MM.1S (cell line): ENCODE measurements at places on chromosomes 7 and 10.

DNA sequence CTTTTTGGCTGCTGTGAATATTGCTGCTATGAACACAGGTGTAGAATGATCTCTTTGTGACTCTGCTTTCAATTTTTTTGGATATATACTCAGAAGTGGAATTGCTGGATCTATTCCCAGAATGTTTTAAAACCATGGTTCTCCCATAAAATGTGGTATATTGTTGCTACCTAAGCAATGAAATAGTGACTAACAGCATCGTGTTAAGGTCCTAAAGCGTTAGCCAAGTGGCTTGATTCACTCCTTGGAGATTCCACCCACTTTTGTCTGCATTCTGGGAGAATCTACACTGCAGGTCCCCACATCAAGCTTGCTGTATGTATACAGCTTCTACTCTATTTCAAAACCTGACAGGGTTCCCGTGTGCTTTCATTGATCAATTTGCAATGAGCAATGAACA, 105.6 kb downstream of the CDK6 start:
- no peak for DNase-seq
- no peak overlapping the region for H3K4me3 ChIP-seq
- H3K27ac ChIP-seq: no peak overlapping the region; the same call in 1 of the 2 replicates
- no peaks in the 10 kb centered on the region for H3K27me3 ChIP-seq
- H3K4me1 ChIP-seq: peaks cover 37% of the 10 kb centered on the region
- no peaks in the 10 kb centered on the region for H3K36me3 ChIP-seq

- no peak overlapping the region for H3K27ac ChIP-seq
- H3K4me1 ChIP-seq: no peaks in the 10 kb centered on the region
- no peaks in the 10 kb centered on the region for H3K27me3 ChIP-seq
These were observed 164.7 kb upstream of the HPS1 start for GRCh38 chr10:98611436-98611835.

- no peak overlapping the region for H3K4me3 ChIP-seq
- H3K27ac ChIP-seq: no peak overlapping the region
- H3K4me1 ChIP-seq: peaks cover 9% of the 10 kb centered on the region; the same call in 1 of the 2 replicates
- H3K27me3 ChIP-seq: no peaks in the 10 kb centered on the region
These were observed 330.6 kb downstream of the CCSER2 start for GRCh38 chr10:84659027-84659426.

GRCh38 chr10:1860351-1860750, 123.0 kb upstream of the ADARB2 start:
- H3K27ac ChIP-seq: no peak overlapping the region
- no peaks in the 10 kb centered on the region for H3K4me1 ChIP-seq
- DNase-seq: no peak
- H3K36me3 ChIP-seq: no peaks in the 10 kb centered on the region
- H3K27me3 ChIP-seq: no peaks in the 10 kb centered on the region

GRCh38 chr10:34809796-34810195, 5.3 kb downstream of the PARD3 start:
- H3K4me1 ChIP-seq: peaks cover 25% of the 10 kb centered on the region
- no peaks in the 10 kb centered on the region for H3K27me3 ChIP-seq
- peak overlapping the region; percentile 58; the same call in 1 of the 2 replicates for H3K27ac ChIP-seq
- H3K36me3 ChIP-seq: no peaks in the 10 kb centered on the region

DNA sequence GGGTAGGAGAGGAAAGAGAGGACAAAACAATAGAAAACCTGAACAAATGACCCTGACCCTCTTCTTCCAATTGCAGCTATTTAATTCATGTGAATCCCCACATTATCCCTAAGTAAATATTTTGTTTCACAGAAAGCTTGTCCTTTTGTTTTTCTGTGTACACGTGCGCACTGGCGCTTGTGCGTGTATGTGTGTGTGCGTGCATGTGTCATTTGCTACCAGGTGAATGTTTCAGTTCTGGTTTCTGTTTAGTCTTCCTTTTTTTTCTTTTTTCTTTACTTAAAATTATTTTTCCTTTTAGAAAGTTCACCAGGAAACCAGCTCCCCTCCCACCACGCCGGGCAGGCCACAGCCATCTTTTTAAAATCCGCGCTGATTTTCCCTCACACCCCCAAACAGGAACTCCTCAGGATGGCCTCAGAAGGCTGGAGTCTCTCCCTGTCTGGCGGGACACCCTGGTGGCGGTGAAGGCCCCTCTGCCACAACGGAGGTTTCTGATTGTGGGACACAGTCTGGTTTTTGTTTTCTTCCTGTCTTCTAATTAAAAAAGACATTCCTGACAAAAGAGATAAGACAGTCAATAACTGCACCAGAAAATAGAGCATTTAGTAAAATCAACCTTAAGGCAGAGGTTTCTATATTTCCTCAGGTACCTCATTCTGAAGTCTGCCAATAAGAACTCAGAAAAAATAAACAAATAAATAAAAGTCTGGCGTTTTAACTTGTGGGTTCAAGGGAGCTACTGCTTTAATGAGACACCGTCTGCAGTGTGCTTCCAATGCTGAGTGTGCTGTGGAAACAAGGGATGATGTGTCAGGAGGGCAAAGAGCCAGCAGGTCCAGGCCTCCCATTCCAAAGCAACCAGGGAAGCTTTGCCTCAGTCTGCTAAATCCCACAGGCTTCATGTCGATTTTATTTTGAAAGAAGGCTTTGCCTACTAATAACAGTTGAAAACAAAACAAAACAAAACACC, 17.4 kb downstream of the IRF5 start:
- peak overlapping the region; percentile 92 for H3K27ac ChIP-seq
- no peaks in the 10 kb centered on the region for H3K27me3 ChIP-seq
- H3K4me1 ChIP-seq: peaks cover 37% of the 10 kb centered on the region
- H3K36me3 ChIP-seq: peaks cover 8% of the 10 kb centered on the region; the same call in 1 of the 2 replicates
- DNase-seq: peak; percentile 86
- H3K4me3 ChIP-seq: peak overlapping the region; percentile 51

- no peak overlapping the region for H3K4me3 ChIP-seq
- peaks cover 30% of the 10 kb centered on the region for H3K4me1 ChIP-seq
- no peaks in the 10 kb centered on the region for H3K36me3 ChIP-seq
- DNase-seq: peak; percentile 88
These were observed 118.3 kb downstream of the CCDC71L start for GRCh38 chr7:106542550-106543220.

GRCh38 chr7:130904792-130905191, 170.8 kb upstream of the KLF14 start:
- DNase-seq: no peak
- no peak overlapping the region for H3K27ac ChIP-seq
- no peaks in the 10 kb centered on the region; the same call in 1 of the 2 replicates for H3K36me3 ChIP-seq

- no peak overlapping the region for H3K4me3 ChIP-seq
- H3K4me1 ChIP-seq: no peaks in the 10 kb centered on the region
- H3K27me3 ChIP-seq: no peaks in the 10 kb centered on the region
- no peaks in the 10 kb centered on the region for H3K36me3 ChIP-seq
These were observed 18.2 kb downstream of the DNAJC12 start for GRCh38 chr10:67819768-67820204.

GRCh38 chr7:6725003-6725402, 18.3 kb upstream of the ZNF12 start:
- peak overlapping the region; percentile 41; the same call in 1 of the 2 replicates for H3K27ac ChIP-seq
- no peaks in the 10 kb centered on the region for H3K36me3 ChIP-seq

GRCh38 chr7:125934955-125935354, 1005.3 kb upstream of the POT1 start:
- DNase-seq: no peak
- no peak overlapping the region for H3K27ac ChIP-seq
- no peaks in the 10 kb centered on the region for H3K4me1 ChIP-seq
- H3K4me3 ChIP-seq: no peak overlapping the region

GRCh38 chr7:11650500-11650899, 181.5 kb downstream of the THSD7A start:
- no peaks in the 10 kb centered on the region for H3K27me3 ChIP-seq
- H3K4me3 ChIP-seq: no peak overlapping the region
- H3K36me3 ChIP-seq: no peaks in the 10 kb centered on the region
- no peaks in the 10 kb centered on the region for H3K4me1 ChIP-seq

DNA sequence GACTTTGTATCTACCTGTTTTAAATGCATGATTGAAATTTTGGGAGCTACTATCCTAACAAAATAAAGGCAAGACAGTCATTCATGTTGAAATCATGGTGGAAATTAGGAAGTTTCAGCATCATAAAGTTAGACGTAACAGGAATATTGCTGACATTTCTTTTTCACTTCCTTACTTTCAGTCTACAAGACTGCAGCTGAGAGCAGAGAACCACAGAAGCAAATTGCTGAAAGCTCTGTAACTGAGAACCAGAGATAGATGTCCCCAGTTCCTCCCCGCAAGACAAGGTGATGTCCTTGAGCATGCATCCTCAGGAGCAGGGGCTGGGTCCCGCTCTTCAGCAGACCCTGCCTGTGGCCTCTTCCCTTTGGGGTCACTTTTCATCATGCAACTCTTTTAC, 466.3 kb upstream of the POM121L12 start:
- no peaks in the 10 kb centered on the region for H3K27me3 ChIP-seq
- DNase-seq: peak; percentile 78
- H3K36me3 ChIP-seq: no peaks in the 10 kb centered on the region
- peaks cover 24% of the 10 kb centered on the region for H3K4me1 ChIP-seq

GRCh38 chr7:135210888-135211178, 493 bp downstream of the WDR91 start:
- peak overlapping the region; percentile 32; the same call in 1 of the 2 replicates for H3K27ac ChIP-seq
- H3K36me3 ChIP-seq: no peaks in the 10 kb centered on the region
- H3K27me3 ChIP-seq: no peaks in the 10 kb centered on the region
- DNase-seq: peak; percentile 34

DNA sequence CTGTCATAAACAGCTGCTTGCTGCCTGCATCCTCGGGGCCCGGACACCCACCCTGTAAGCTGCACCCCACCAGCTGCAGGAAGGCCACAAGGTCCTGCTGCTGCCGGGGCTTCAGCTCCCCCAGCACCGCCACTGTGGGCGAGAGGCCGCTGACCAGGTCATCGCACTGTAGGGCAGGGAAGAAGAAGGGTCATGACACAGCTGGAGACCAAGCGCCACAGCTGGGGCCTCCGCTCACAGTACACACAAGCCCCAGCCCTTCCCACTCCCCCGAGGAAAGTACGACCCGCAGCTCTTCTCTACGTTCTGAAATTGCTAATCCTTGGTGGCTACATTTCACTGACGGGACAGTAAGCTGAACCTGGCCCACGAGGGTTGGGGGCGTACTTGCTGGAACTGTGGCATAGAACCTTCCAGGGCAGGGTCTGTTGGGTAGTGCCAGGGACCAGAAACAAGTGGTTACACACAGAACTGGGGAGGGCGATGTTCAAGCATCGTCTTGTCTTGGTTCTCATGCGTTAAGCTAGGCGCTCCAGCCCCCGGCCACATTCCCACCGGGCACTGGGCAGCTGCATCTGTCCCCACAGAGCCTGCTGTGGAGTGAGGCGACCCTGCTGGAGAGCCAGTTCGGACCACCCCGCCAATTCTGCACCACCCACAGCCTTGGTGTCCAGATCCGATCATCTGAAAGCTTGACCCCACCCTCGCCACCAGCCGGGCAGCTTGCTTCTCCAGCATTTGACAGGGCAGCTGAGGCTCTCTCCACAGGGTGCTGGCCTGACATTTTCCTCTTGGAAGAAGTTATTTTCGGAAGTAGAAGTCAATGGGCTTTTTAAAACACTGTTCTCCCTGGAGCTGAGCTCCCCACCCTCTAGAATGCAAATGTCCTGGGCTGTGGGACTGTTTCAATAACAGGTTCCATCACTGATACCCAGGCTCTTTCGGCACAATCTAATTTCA, 50.8 kb downstream of the GSDME start:
- H3K4me1 ChIP-seq: no peaks in the 10 kb centered on the region
- H3K27ac ChIP-seq: no peak overlapping the region
- no peaks in the 10 kb centered on the region for H3K36me3 ChIP-seq
- no peak for DNase-seq
- H3K27me3 ChIP-seq: no peaks in the 10 kb centered on the region
- H3K4me3 ChIP-seq: no peak overlapping the region

- H3K4me3 ChIP-seq: no peak overlapping the region
- H3K4me1 ChIP-seq: no peaks in the 10 kb centered on the region
- no peaks in the 10 kb centered on the region for H3K27me3 ChIP-seq
These were observed 417.9 kb upstream of the KLF6 start for GRCh38 chr10:4202938-4203337.

GRCh38 chr7:106959753-106960152, 84.8 kb upstream of the PRKAR2B start:
- H3K36me3 ChIP-seq: no peaks in the 10 kb centered on the region
- H3K27me3 ChIP-seq: no peaks in the 10 kb centered on the region
- no peaks in the 10 kb centered on the region for H3K4me1 ChIP-seq
- no peak overlapping the region for H3K27ac ChIP-seq

GRCh38 chr7:51009716-51010496, 227.2 kb upstream of the GRB10 start:
- no peak for DNase-seq
- H3K27ac ChIP-seq: no peak overlapping the region
- H3K4me3 ChIP-seq: no peak overlapping the region

DNA sequence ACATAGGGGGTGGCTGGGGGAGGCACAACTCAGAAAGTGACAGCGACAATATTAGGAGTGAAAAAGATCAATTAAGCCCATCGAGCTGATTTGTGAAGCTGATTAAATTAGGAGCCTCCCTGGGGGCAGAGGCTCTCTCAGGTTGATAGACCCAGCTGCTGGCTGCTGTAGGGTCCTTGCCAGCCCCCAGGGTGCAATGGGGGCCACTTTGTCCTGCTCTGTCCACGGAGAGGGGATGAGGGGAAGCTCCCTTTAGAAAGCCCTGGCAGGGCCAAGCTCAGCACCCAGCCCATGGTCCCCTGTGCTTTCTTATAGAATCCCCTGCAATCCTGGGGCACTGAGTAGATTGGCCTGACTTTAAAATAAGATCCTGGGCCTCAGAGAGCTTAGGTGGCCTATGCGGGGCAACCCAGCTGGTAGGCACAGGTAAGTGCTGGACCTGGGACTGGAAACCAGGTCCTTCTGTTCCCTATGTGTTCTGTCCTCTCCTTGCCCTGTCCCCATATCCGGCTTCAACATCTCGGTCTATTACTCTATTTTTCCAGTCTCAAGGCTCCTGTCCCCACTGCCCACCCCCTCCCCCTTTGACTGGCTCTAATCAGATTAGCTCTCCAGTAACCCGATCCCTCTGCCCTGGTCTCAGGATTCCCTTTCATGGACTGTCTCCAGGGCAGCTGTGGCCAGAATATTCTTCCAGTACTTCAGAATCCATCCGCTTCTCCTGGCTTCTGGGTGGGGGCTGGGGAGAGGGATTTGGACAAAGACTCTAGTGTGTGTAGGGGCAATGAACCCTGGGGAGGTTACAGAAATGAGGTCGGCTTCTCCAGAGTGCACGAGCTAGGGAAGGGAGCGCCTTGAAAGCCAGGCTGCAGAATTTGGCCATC, 259.6 kb downstream of the RPS24 start:
- H3K4me3 ChIP-seq: no peak overlapping the region
- H3K36me3 ChIP-seq: no peaks in the 10 kb centered on the region
- no peaks in the 10 kb centered on the region for H3K27me3 ChIP-seq
- no peak overlapping the region for H3K27ac ChIP-seq

DNA sequence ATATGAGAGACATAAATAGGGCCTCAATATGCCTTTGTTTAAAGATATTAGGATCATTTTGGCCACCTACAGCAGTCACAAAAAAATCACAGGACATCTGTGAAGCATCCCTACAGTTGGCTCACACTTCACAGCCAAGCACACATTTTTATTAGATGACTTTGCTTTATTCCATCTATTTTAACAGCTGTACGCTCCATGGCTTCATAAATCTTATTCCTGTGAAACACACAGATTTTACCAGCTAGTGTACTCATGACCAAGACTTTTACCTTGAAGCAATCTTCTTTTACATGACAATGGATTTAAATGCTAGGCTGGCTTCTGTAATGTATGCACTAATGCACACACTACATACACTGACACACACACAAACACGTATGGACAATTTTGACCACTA, 254.8 kb upstream of the PITRM1 start:
- H3K4me3 ChIP-seq: no peak overlapping the region
- no peak overlapping the region for H3K27ac ChIP-seq
